ENCODE measurements at places on chromosomes 4 and X.

DNA sequence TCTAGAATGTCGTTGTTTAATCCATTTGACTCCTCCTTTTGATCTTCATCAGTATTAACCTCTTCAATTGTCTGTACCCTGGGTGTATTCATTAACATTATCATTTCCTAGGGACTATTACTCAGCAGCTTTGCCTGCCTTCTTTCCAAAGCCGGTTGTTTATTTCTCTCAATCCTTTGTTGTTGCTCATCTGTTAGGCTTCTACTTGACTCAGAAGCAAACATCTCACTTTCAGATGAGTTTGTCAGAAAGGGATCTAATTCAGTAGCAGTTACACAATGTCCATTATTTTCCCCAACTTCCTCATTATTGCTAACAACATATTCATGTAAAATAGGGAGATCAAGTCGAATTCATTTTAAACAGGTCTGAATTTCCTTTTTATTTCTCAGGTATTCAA lies 22.1 kb upstream of the HSD17B10 start:
- no peaks in the 10 kb centered on the region for H3K36me3 ChIP-seq
- H3K27me3 ChIP-seq = no peaks in the 10 kb centered on the region
- no peaks in the 10 kb centered on the region for H3K4me1 ChIP-seq
- no peak overlapping the region for H3K4me3 ChIP-seq
- H3K27ac ChIP-seq = no peak overlapping the region

GRCh38 chrX:127305013-127305412 lies 485.5 kb downstream of the PRR32 start:
- H3K4me3 ChIP-seq = no peak overlapping the region
- no peak overlapping the region for H3K27ac ChIP-seq
- H3K27me3 ChIP-seq = no peaks in the 10 kb centered on the region
- no peaks in the 10 kb centered on the region for H3K36me3 ChIP-seq
- DNase-seq = no peak

DNA sequence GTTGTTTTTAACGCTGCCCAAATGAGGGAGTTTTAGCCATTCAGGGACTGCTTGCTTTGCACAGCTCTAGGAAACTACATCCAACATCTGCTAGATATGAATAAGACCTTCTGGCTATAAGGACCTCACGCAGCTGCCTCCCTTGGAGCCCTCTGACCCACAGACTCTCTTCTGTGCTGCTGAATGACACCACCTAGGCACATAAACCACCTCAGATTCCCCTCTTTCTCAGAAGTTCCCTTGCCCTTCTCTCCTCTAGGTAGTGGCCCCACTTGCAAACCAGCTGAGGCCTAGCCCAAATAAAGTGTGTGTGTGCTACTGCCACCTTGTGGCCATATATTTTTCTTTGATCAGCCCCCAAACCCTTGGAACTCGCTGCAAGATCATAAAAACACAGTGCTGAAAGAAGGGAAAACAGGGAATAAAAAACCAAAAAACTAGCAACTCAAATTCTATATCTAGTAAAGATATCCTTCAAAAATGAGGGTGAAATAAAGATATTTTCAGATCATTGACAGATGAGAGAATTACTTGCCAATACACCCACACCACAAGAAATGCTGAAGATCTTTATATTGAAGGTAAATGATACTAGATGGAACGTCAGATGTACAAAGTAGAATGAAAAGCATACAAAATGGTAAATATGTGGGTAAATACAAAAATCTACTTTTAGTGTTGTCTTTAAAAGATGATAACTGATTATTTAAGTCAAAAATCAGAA lies 265.9 kb downstream of the ADAMTS3 start:
- H3K4me3 ChIP-seq = no peak overlapping the region
- H3K27ac ChIP-seq = no peak overlapping the region
- H3K27me3 ChIP-seq = no peaks in the 10 kb centered on the region

DNA sequence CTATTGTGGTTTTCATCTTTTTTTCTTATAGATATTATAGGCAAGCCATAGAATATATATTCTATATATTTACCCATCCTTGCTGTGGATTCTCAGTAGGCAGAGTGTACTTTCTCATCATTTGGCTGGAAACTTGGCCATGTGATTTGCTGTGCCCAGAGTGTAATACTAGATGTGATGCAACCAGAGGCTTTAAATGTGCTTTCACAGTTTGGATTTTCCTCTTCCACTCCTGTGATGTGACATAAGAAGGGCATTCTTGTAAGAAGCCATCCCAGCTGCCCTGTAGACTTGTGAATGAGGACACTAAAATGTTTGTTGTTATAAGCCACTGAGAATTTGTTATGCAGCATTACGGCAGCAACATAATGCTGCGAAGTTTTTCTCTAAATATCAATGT lies 10.4 kb upstream of the HPGDS start:
- H3K27me3 ChIP-seq = no peaks in the 10 kb centered on the region
- H3K36me3 ChIP-seq = no peaks in the 10 kb centered on the region
- DNase-seq = no peak
- no peak overlapping the region for H3K4me3 ChIP-seq

DNA sequence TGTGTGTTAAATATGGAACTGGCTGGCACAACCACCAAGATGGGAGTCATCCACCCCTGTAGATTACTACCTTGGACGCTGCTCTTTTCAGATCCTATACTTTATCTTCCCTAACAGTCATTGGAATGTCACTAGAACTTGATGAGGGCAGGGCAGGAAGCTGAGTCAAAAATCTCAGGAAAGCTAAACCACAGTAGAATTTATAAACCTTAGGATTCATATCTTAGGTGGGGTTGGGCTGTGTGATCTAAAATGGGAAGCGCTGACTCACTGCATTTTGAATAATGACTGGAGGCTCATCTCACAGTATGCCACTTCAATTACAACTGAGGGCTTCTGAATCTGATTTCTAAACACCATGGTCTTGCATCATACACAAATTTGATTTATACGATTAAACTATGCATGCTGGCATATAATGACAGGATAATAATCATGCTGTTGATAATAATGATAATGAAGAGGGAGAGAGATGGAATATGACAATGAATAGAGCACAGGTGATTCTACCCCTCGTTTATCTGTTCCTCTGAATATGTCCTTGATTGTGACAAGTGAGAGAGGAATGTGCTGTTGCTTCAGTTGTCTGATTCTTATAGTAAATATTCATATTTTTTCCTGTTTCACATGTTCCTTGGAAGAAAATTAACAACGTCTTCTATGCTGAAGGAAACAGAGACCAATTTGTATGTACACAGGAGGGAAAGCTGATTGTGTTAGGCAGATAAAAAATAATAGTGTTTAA lies 270.3 kb upstream of the HS3ST1 start:
- H3K27ac ChIP-seq = no peak overlapping the region
- H3K27me3 ChIP-seq = no peaks in the 10 kb centered on the region
- DNase-seq = no peak
- no peak overlapping the region for H3K4me3 ChIP-seq

DNA sequence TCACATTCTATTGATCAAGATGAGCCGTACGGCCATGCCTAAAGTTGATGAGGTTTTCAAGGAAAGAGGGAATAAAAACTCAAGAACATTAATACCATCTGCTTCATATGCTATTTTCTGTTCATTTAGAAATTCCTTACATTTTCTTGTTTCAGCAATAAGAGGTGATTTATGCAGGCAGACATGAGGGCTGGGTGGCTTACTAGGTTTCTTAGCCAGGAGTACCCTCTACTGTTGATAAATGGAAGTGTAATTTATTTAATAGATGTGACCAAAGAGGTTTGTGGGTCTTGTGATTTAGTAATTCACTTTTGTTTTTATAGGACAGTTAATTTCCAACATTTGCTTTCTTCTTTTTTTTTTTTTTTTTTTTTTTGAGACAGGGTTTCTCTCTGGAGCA lies 6.4 kb upstream of the SMIM9 start:
- no peak overlapping the region for H3K27ac ChIP-seq
- DNase-seq = no peak
- no peaks in the 10 kb centered on the region for H3K27me3 ChIP-seq
- H3K4me1 ChIP-seq = no peaks in the 10 kb centered on the region
- no peak overlapping the region for H3K4me3 ChIP-seq

DNA sequence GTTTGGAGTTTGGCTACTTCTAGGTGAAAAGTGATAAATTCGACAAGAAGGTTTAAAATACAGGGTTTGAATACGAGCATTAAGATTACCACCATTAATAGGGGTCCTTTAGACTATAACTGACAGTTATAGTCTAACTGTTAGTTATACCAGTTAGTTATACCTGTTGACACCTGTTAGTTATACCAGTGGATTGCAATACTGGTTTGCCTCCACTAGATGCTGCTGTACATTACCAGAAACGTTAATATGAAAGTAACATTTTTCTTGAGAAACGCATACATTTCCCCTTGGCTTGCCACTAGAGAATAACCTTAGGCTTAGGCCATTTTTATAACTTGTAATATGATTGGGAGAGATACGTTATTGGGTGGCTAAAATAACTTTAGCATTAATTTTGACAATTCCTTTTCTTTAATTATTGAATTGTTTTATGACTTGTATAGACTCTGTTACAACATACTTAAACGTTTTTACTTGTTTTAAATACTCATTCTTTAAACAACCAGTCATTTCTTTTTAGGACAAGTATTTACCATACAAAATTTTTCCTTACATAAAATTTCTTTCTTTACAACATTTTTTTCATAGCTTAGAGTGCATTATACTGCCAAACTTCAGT lies 911.2 kb downstream of the FSTL5 start:
- no peak overlapping the region for H3K4me3 ChIP-seq
- no peaks in the 10 kb centered on the region for H3K36me3 ChIP-seq
- DNase-seq = no peak
- H3K4me1 ChIP-seq = no peaks in the 10 kb centered on the region

DNA sequence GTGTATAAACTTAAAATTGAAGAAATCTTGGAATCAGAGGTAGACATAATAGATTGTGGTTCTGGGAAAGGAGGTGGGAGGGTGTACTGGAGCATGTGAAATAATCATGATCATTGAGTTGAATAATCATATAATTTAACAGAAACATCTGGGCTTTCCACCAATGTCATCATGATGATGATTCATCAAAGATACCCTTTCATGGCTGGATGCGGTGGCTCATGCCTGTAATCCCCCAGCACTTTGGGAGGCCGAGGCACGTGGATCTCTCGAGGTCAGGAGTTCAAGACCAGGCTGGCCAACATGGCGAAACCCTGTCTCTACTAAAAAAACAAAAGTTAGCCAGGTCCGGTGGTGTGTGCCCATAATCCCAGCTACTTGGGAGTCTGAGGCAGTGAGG lies 6.7 kb upstream of the RUFY3 start:
- no peaks in the 10 kb centered on the region for H3K36me3 ChIP-seq
- H3K27ac ChIP-seq = no peak overlapping the region
- no peak for DNase-seq
- H3K4me3 ChIP-seq = no peak overlapping the region
- H3K4me1 ChIP-seq = peaks cover 61% of the 10 kb centered on the region

GRCh38 chr4:95360256-95360903 lies 188.4 kb downstream of the UNC5C start:
- no peak overlapping the region for H3K27ac ChIP-seq
- no peaks in the 10 kb centered on the region for H3K4me1 ChIP-seq
- H3K27me3 ChIP-seq = no peaks in the 10 kb centered on the region
- no peaks in the 10 kb centered on the region for H3K36me3 ChIP-seq
- H3K4me3 ChIP-seq = no peak overlapping the region

GRCh38 chrX:12921886-12922598 lies 15.6 kb downstream of the TLR8 start:
- H3K4me3 ChIP-seq = no peak overlapping the region
- H3K27ac ChIP-seq = no peak overlapping the region
- no peak for DNase-seq

DNA sequence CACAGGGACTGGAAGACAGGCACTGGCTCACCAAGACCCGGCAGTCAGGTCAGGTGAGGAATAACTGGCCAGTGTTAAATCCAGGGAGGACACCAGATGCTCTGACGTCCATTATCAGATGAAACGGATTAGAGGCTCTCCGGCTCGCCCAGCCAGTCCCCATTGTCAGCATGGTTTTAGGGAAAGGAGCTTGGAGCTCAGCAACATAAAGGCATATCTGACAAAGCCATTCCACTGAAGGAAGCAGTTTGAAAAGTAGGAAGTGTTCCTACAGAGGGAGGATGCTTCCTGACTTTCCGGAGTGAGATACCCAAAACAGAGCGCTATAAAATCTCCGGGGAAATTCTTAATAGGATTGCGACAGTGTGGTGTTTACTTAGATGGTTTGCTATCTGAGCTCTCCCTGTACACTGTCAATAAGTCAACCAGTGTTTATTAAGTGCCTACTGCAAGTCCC lies 14.8 kb downstream of the NDNF start:
- DNase-seq = no peak
- H3K4me1 ChIP-seq = no peaks in the 10 kb centered on the region
- H3K27ac ChIP-seq = no peak overlapping the region
- H3K36me3 ChIP-seq = no peaks in the 10 kb centered on the region
- no peak overlapping the region for H3K4me3 ChIP-seq

DNA sequence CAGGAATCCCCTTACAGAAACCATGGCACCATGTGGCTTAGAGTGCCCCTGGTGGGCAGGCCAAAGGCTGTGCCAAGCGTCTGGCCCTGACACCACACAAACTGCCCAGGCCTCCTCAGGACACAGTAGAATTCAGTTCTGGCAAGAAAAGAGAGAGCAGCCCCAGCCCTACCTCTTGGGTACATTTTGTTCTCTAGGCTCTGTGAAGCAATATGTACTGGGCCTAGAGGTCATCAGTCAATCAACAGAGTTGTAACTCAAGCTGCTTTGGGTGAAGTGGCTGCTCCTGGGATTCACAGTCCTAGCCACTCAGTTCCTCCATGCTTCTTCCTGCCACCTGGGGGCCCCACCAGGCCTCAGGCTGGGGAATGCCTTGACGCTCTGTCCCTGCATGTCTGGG lies 158.1 kb upstream of the MAMLD1 start:
- DNase-seq = peak; percentile 29
- no peaks in the 10 kb centered on the region for H3K36me3 ChIP-seq
- H3K27ac ChIP-seq = no peak overlapping the region
- no peak overlapping the region for H3K4me3 ChIP-seq
- H3K27me3 ChIP-seq = no peaks in the 10 kb centered on the region
- H3K4me1 ChIP-seq = no peaks in the 10 kb centered on the region

GRCh38 chrX:40996886-40997530 lies 88.2 kb upstream of the USP9X start:
- no peaks in the 10 kb centered on the region for H3K4me1 ChIP-seq
- no peak overlapping the region for H3K4me3 ChIP-seq
- no peak overlapping the region for H3K27ac ChIP-seq
- no peak for DNase-seq

GRCh38 chr4:20487446-20487845 lies 212.8 kb upstream of the PACRGL start:
- no peak for DNase-seq
- no peaks in the 10 kb centered on the region for H3K4me1 ChIP-seq
- no peaks in the 10 kb centered on the region for H3K27me3 ChIP-seq
- no peak overlapping the region for H3K4me3 ChIP-seq
- no peak overlapping the region for H3K27ac ChIP-seq
- H3K36me3 ChIP-seq = no peaks in the 10 kb centered on the region

DNA sequence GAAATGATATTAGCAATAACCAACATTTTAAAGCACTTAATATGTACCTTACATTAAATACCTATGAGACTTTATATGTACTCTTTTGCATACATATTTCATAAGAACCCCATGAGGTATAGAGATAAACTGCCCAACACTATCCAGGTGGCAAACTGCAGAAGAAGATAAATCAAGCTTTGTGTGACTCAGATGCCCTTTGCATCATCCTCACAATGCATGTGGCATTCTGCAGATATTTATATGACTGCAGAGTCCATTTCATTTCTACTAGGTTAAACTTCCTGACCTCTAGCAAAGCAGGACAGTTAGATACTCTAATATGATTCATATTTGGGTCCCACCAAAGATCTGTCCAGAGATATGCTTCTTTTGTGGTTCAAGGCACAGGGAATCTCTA lies 85.6 kb upstream of the RASGEF1B start:
- H3K36me3 ChIP-seq = no peaks in the 10 kb centered on the region
- H3K4me3 ChIP-seq = no peak overlapping the region
- DNase-seq = no peak
- H3K27me3 ChIP-seq = no peaks in the 10 kb centered on the region
